Stimulated activated CD4-positive, alpha-beta T cell treated with anti-CD3 and anti-CD28 coated beads, Interleukin-1b, Interleukin-23, amount 100 ng/mL, for 1 hour (primary cell): ENCODE measurements at places on chromosomes 12 and 14.

- DNase-seq = no peak
These were observed 295.7 kb downstream of the CACNA1C start for GRCh38 chr12:2348482-2348852.

DNA sequence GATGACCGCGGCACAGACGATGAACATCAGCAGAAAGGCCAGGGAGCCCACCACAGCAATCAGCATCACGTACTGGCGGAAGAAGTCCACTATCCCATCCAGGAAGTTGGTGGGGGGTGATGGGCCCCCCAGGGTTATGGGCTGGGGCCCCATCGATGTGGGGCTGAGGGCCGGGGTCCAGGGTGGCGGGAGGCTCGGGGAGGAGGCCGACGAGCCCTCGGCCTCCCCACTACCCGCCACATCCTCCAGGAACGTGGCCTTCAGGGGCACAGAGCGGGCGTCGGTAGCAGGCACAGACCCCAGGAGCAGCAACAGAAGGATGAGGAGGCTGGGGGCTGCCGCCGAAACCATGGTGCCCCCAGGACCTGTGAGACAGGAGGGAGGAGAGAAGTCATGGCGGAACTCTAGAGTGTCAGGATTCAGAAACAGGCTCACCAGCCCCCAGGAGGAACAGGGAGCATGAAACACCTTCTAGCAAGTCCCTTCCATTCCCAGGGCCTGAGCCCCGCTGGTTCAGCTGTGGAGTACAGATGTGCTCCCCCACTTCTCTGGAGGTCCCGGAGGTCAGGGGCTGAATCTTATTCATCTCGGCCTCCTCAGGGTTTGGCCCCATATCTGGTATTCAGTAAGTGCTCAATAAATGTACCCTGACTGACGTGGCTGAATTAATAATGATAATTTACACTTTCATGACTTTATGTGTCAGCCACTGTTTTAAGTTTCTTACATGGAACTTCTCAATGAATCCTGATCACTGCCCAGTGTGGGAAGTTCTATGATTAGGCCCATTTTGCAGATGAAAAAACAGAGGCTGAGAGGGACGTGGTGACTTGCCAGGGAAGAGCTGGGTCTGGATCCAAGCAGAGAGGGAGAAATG is 5.6 kb downstream of the TMEM119 start:
- DNase-seq = no peak

DNA sequence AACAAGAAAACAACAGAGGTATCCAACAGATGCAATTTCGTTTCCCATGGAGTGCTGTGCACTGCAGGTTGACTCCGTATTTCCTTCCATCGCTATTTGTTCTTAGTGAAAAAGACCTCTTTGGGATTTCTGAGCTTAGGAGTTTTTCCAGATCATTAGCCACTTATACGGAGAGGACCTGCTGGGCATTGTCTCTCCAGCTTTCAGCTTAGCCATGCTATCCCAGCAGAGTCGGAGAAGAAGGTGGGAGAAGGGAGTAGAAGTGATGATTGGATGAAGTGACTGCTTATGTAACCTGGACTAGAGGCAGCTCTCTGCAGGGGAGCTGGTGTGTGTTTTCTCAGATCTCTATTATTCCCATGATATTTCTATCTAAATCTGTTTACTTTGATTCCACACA is 737.7 kb downstream of the DIO2 start:
- DNase-seq = no peak

GRCh38 chr14:29521526-29522137 is 406.0 kb downstream of the PRKD1 start:
- no peak for DNase-seq

GRCh38 chr12:107027636-107028053 is 40.7 kb upstream of the MTERF2 start:
- DNase-seq = no peak

- DNase-seq = no peak
These were observed 91.4 kb downstream of the TTC7B start for GRCh38 chr14:90724866-90725265.

GRCh38 chr14:82055515-82056115 is 522.0 kb upstream of the SEL1L start:
- DNase-seq = no peak

DNA sequence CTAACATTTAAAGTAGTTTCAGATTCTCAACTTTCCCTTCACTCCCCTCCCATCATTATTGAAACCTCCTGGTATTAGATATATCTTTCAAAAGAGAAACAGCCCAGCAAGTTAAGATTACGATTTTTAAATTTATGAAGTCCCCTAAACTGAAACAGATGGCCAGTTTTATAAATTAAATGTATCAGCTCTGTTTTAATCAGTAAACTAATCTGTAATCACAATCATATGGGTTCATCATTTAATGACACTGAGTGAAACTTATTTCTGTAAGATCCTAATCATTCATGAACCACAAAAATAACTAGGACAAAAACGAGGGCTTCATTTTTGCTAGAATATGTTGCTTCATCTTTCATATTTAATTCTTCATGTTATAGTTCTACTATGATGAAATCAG is 137.8 kb downstream of the EPS8 start:
- no peak for DNase-seq

- no peak for DNase-seq
These were observed 120.7 kb upstream of the SCAF11 start for GRCh38 chr12:46110928-46111699.

GRCh38 chr12:129815846-129816245 is 88.0 kb downstream of the TMEM132D start:
- DNase-seq = no peak

DNA sequence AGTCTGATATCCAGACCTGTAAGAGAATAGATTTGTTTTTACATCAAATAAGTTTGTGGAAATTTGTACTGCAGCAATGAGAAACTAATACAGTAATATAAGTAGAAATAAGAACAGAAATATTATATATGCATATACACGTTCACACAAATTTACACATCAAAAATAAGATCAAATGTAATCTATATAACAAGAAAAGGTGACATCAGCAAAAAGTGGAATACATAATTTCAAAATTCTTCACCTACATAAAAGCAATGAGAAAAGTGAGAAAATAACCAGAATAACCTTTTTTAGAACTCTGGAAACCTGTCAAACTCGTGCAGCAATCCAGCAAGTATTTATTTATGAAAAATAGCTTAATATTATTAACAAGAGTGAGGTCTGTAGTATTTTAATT is 1124.6 kb upstream of the ATXN7L3B start:
- DNase-seq = no peak

DNA sequence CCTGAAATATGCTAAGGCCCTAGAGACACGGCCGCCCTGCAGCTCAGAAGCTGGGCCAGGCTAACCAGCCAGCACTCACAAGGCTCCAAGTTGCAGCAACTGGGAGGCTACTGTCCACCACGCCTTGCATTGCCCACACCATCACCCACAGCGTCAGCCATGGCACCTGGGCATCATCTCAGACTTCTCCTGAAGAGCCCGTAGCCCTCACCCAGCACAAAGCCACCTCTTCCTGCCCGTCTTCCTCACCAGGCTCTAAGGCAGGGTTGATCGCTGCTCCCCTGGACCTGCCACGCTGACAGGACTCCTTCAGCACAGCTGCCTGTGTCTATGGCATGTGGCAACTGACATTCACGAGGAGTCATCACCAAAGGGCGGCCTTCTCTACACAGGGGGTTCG is 38.1 kb downstream of the CDC42BPB start:
- no peak for DNase-seq

GRCh38 chr12:105928436-105928835 is 210.3 kb downstream of the NUAK1 start:
- no peak for DNase-seq

DNA sequence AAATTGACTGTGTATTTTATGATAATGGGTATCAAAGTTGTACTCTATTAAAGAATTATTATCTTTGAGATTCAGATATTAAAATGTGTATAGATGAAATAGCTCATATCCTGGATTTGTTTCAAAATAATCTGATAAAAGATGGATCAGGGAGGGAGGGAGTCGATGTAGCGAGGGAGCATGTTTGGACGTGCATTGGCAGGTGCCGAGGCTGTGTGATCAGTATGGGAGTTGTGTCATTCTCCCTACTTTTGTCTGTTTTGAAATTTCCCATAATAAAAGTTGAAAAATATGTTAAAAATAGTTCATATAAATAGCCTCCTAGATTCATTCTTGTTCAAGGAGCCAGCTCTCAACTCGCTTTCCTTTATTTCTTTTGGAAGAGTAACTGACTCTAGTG is 171.6 kb upstream of the HIF1A start:
- no peak for DNase-seq

- no peak for DNase-seq
These were observed 61.5 kb downstream of the SPATS2 start for GRCh38 chr12:49428793-49429192.

DNA sequence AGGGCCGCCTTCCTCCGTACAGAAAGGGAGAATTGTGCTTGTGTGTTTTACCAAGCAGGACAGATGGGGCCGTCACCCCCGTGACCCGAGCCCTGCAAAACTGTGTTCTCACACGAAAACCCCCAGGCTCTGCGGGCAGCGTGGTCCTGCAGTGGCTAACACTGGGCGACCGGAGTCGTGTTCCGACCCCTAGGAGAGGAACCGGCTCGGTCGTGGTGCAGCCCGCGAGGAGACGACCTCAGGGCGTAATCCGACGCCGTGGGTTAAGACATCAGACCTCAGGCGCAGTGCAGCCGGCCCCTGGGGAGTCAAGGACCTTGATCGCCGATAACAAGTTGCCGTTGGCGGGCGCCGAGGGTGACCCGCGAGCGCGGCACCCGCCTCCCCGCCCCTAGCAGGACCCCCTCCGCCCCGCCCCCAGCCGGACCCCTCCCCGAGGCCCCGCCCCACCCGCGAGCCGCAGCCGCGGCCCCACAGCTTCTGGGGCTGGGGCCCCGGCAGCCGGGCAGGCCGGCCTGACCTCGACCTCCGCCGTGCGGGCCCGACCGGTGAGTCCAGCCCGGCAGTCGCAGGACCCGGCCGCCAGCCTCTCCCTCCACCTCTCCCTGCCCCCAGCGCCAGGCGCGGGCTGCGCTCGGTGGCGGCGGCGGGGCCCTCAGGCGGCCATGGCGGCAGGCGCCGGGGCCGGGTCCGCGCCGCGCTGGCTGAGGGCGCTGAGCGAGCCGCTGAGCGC is at the start of gene CHPT1:
Gene CHPT1 (plus strand): TSS at position 444 of the 733 bp plus-strand sequence. CDS start 222 bp downstream, at position 666.
- DNase-seq = peak; percentile 37

- no peak for DNase-seq
These were observed 193.6 kb upstream of the FAR2 start for GRCh38 chr12:28955491-28955890.

DNA sequence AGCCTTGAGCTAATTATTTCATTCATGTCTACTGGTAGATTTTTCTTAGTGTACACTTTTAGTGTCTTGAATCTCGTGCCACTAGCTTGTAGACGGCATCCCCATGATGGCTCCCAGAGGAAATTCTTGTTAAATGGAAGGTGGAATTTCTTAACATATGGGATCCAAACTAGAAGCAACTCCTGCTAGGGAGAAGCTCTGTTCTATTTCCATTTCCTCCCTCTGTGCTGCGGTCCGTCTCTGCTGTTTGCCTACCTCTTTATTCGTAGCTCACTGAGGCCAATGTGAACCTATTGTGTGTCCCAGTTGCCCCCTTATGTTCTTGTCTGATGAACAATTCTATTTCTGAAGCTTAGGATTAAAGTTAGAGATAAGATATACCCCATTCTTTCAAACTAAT is 588 bp downstream of the PIK3C2G start:
- DNase-seq = no peak

GRCh38 chr12:120504587-120504986 is 8.7 kb downstream of the DYNLL1 start:
- DNase-seq = no peak

- DNase-seq = no peak
These were observed 229.4 kb downstream of the CHST11 start for GRCh38 chr12:104686196-104686595.

DNA sequence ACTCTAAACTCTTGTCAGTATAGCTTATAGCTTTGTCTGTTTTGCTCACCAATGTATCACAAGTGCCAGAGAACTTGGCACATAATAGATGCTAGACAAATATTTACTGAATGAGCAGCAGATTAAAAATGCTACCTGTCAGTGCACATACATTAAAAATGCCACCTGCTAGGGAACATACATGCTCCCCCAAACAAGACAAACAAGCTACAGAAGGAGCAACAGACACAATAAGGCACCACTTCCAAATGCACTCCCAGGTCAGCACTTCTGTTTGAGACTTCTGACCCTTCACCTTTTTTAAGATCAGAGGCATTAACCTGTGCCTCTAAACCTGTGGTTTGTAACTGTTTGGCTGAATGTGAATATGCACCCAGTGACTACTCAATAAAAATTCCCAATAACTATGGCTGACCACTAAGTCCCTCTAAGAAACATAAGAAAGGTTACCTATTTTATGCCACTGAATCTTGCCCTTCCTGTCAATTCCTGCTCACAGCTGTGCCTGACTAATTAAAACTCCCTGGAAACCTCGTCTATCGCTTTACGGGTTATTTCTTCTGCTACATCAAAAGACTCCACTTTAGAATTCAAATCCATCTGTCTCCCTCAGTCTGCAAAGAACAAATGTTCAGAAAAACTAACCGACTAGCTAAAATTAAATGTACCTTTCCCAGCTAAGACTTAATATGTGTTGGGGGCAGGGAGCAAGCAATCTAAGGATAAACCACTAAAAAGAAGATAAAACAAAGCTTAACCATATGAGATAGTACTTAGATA is 41.0 kb downstream of the HECTD4 start:
- DNase-seq = no peak

- DNase-seq = no peak
These were observed 40.5 kb upstream of the MANSC4 start for GRCh38 chr12:27820564-27820963.

DNA sequence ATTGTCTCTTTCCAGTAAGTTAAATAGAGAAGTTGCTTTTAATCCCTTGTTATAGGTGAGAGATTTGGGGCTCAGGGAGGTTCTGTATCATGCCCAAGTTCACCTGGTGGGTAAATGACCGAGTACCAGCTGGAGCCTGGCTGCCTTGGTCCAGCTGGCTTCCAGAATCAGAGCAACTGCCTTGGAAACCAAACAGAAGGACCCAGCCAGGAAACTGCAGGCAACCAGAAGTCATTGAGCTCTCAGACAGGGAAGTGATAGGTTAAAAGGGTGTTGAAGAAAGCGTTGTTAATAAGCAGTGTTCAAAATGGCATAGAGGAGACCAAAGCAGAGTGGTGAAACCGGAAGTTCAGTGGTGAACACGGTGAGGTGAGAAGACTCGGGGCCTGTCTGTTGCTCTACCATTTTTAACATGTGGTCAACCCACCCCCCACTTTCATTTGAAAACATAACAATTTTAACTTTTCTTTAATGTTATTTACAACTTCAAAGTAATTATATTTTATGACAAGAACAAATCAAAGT is 54.9 kb downstream of the PLEKHG7 start:
- no peak for DNase-seq

DNA sequence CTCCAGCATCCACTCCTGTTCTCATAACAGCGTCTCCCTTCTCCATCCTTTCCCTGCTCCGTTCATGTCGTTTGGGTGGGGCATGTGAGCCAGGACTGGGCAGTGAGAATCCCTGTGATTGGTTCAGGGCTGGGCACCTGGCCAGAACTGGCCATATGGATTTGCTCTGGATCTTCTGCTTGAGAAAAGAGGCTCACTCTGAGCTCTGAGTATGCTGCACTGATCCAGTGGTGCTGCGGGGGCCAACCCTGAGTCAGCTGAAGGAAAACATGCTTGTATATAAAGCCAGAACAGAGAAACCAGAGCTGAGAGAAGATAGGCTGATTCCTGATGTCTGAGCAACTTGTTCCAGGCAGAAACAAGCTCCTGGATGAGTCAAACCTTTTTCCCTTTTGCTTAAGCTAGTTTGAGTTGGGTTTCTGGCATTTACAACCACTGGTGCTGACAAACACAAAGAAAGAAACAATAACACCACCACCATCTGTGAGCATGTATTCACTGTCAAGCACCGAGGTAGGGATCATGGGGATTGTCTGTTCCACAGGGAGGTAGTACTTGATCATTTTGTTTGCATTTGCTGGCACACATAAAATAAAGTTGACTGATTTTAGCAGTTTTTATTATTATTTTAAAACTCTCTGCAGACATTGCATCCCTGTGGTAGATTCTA is 14.0 kb upstream of the HPD start:
- no peak for DNase-seq
